ENCODE measurements at places on chromosomes 5 and 9.

DNA sequence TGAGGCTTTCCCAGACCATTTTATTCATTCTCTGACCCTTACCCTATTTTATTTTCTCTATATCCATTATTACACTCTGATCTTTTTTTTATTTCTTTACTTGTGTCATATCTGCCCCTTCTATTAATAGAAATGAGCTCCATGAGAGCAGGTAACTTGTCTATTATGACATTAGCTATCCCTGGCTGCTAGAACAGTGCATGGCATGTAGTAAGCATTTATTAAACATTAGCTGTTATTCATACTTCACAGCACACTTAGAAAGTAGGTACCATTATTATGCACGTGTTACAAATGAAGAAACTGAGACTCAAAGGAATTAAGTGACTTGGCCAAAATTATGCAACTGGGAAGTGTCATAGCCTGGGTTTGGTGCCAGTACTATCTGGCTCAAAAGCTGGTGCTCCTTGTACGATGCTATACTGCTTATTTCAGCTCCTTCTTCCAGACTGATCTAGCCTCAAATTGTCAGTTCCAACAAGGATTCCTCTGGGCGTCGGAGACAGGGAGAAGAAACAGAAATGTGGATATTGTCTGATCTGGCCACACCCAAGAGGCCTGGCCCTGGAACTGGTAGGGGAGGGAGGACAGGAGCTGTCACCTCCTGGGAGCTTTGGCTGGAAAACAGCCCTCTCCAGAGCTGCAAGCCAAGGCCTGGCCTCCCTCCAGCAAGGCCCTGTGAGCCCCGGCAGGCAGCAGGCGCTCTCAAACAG is 10.8 kb upstream of the NIPAL4 start:
- peak; percentile 27 for DNase-seq

GRCh38 chr9:137638680-137639079 is 19.9 kb downstream of the EHMT1 start:
- no peak for DNase-seq

GRCh38 chr5:168712280-168712924 is 133.2 kb upstream of the PANK3 start:
- no peak for DNase-seq

DNA sequence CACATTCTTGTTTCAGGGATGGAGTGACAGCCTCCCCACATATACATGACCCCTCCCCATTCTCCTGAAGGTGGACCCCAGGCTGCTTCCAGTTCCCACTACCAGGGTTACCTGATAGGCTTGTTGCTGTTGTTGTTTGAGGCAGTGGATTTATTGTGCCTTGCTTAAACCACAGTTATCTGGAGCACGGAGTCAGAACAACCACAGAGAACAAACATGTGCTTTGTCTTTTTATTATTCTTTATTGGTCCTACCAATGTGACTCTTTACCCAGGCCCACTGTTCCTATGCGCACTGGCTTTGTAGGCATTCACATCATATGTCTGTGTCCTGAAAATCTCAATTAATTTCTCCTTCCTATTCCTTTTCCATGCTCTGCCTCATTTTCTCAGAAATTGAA is 41.2 kb upstream of the IPPK start:
- no peak for DNase-seq

DNA sequence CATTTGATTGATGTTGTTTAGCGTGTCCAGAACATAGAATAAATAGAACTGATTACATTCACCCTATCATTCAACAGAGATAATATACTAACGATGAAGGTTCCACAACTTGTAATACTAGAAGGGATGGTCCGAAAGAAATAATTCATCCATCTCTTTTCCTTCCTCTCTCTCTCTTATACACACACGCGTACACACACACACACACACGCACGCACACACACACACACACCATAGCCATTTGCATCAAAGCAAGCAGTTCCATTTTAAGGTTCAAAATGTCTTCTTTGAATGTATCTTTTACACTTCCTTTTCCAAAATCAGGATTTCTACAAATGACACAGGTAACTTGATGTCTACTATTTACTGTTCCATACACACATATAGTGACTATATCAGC is 887 bp downstream of the GDA start:
- no peak for DNase-seq

DNA sequence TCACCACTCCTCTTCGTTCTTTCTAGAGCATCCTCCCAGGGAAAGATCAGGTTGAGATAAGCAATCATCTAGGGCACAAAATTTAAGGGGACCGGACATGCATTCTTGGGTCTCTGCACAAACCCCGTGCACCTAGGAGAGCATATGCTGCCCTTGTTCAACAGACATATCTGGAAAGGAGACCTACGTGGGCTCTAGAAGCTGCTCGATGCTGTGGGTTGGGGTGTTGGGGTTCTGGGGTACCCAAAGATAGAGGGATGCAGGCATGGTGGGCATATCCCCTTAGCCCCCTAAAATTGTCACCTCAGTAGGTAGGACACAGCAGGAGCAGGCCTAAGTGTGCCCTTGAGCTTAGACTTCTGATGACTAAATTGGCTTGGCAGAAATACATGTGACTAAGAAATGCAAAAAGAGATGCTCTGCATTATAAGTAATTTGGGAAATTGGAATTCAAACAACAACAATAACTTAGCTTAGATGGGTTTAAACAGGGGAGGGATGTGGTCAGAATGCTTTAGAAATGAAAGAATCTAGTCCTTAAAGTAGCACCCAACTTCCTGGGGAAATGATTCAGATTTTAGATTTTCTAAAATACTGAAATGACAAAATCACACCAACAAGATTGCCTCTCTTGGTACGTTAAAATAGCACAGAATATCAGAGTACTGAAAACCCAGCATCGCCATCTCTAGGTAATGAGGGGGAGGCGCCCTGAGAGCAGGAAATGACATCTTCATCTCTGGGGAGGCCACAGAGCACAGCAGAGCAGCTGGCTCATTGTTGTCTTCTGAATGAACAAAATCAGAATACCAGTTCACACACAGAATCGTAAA is 172.3 kb downstream of the GNA14 start:
- DNase-seq: no peak

DNA sequence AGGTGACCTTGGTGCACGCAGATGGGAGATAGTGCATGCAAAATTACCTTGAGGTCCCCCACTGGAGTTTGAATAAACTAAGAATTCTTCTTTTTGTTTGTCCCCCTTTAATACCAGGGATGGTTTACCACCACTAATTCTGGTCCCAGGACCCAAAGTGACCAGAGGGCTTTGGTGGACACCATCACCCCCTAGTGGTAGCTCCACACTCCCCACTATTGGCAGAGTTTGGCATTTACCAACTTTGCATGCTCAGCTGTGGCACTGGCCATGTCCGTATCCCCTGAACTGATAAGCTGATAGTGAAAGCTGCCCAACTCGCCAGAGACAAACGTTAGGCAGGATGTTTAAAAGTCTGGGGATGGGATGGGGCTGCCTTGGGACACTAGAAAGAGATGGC is 3.3 kb downstream of the ASTN2 start:
- DNase-seq: no peak

- no peak for DNase-seq
Measured at GRCh38 chr5:21931116-21931515, 922.0 kb downstream of the CDH12 start.

DNA sequence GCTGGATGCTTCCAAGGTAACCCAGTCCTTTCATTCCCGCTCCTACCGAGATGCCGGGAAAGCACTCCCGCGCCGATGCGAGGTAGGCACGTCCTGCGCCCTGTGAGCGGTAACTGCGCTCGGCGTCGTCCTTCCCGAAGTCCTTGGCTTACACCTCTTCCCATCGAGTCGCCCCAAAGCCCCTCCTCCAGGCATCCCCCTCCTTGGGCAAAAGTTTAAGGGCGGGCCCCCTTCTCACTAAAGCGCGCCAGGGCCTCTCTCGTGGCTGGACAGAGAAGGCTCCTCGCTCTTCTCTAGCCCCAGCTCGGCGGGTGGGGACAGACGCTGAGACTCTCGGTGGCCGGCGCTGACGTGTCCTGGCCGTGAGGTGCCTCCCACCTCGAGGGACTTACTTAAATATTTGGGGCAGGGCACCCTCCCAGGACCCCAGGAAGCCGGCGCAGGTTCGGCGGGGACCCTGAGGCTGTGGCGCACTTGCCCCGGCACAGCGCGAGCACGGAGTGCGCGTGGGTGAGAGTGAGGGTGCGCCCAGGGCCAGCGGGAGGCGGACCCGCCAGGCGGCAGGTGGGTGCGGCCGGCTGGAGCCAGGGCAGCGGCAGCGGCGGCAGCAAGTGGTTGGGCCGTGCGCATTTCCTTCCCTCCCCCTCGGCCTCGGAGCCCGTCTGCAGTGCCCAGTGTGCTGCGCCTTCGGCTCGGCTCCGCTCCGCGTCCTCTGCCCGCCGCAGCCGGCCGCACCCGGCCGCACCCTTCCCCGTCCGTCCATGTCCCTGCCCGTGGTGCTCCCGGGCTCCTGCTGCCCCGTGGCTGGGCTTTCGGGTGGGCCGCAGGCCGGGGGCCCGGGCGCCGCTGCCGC is at the start of gene ENTREP1:
TSS of gene ENTREP1 (plus strand) at position 667 of the 853 bp plus-strand sequence. CDS start at position 762, 95 bp downstream.
- peak; percentile 80 for DNase-seq

DNA sequence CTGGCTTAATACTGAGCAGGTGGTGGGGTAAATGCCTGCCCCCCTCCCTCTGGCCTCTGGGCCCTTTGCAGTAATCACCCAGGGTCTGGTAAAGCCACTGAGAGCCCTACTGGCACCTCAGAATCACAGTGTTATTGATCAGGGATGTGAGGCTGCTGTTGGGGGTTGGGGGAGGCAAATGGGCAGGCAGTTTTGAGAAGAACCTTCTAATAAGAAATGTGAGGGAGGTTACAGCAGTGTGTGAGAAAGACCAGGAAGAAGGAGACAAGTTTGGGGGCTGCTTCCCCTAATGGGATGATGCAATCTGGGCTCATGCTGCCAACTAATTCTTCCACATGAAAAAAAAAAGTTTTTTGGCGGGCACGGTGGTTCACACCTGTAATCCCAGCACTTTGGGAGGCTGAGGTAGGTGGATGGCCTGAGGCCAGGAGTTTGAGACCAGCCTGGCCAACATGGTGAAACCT is 3.1 kb upstream of the B4GALT7 start:
- no peak for DNase-seq

DNA sequence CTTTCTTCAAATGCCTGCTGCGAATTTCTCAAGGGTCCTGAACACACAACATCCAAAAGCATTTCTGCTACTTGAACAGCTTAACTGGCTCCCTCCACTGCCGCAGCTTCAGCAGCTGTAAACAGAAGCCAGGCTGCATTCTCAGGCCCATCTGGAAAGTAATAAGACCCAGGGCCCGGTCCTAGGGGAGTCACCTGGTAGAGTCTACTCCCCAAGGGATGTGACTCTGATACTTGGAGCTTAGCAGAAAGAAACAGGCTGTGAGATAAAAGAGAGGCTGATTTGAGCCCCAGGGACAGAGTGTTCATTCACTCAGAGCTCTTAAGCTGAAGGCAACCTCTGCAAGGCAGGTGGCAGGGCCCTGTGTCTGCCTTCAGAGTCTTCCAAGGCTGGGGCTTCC is 356.8 kb downstream of the SPOCK1 start:
- no peak for DNase-seq

- DNase-seq: no peak
Measured at GRCh38 chr9:14451949-14452348, 138.0 kb upstream of the NFIB start.

Data from breast epithelium (tissue), 4 donors.